Cerebellar cortex (tissue), 1 donor: ENCODE measurements at places on chromosomes 11 and 22.
A peak's percentile ranks its signal among the peaks of the same experiment; 100 is the strongest.

GRCh38 chr11:62889484-62890437 is 9.1 kb downstream of the SLC3A2 start:
- peak; percentile 86 for DNase-seq

- DNase-seq, result no peak
These were observed 1.3 kb downstream of the NTM start for GRCh38 chr11:131371791-131372104.

DNA sequence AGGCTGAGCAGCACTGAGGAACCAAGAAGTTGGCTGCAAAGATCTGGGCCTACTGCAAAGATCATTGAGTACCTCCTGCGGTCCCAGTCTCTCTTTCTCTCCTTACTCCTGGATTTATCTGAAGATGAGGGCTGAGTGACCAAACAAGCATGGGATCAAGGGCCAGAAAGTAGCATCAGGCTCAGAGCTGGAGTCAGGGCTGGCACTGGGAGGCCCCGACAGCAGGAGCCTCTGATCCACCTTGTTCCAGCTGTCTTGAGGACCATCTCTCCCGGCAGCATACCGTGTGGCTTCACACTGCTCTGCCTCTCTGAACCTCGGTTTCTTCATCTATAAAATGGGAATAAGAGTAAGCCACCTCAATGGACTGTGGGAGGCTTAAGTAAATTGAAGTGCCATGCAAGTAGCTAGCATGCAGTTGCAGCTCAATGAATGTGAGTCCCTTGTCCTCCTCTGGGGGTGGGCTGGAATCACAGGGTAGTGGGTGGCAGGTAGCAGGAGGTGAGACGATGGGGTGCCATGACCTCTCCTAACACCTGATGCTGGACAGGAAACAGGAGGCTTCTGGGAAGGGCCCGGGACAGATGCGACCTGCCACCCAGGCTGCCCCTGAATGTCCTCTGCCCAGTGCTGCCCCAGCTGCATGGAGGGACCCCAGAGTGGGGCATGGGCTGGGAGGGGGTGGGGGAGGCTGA is 52.5 kb upstream of the PRDM11 start:
- no peak for DNase-seq

- DNase-seq, result no peak
These were observed 42.0 kb downstream of the CD82 start for GRCh38 chr11:44607319-44607962.

GRCh38 chr11:75879737-75880136 is 64.7 kb downstream of the UVRAG start:
- no peak for DNase-seq

- no peak for DNase-seq
These were observed 71.2 kb upstream of the SESN3 start for GRCh38 chr11:95302211-95302610.

DNA sequence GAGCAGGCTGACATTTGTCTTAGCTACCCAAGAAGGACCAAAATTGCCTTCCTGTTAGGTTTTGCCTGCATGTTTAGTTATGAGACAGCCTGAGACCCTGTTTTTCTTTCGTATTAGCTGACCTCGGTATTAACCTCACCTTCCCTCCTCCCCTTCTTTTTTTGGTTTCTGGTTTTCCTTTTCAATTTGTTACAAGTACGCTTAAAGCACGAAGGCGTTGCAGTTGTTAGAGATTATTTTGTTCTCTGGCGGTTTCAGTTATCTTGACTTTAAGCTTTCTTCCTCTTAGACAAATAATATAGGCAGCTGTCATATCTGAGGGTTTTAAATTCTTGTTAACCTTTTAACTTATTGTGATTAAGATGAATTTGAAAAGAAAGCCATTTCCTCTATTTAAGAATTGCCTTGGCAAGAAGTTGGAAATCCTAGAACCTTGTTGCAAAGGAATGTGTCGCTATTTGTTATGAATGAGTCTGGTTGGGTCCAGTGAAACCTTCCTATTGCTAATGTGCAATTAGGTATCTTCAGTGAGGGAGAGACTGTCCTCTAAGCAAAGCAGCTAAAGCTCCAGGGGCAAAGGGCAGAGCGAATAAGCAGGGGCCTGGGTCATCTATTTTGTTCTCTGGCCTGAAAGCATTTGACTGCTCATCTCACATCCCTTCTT is 45.7 kb downstream of the PACS1 start:
- DNase-seq, result no peak

DNA sequence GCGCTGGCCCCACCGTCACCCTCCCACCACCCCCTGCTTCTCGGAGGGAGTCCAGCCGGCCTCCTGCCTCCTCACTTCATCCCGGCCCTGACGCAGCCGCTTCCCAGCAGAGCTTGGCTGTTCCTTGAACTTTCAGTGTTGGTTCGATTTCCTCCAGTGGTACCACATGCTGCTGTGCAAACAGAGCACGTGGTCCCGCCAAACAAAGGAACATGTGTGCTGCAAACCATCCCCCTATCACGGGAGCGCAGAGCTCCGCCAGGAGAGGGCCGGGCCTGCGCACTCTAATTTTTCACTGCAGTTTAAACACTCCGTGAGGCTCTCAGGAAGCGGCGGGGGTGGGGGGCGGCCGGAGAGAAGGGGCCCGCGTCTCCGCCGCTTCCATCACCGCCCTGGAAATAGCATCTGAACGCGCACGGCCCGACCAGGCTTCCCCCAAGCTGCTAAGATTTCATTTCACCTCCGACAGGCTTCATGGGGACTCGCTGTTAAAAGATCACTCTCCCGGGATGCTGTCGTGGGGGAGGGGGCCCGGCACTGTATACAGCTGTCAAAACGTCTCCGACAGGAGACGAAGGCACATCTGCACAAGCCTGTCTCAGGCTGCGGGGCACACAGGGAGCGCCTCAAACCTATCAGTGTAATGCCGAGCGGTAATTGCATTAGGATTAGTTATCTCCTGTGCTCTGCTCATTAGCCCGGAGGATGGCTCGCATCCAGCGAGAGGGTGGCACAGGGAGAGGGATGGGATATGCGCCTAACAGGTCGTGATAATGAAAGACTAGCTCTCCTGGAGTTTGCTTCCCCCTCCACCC is 269.9 kb upstream of the SORL1-AS1 start:
- DNase-seq, result peak; percentile 18

GRCh38 chr11:102527684-102528083 is 2.9 kb downstream of the MMP7 start:
- no peak for DNase-seq

DNA sequence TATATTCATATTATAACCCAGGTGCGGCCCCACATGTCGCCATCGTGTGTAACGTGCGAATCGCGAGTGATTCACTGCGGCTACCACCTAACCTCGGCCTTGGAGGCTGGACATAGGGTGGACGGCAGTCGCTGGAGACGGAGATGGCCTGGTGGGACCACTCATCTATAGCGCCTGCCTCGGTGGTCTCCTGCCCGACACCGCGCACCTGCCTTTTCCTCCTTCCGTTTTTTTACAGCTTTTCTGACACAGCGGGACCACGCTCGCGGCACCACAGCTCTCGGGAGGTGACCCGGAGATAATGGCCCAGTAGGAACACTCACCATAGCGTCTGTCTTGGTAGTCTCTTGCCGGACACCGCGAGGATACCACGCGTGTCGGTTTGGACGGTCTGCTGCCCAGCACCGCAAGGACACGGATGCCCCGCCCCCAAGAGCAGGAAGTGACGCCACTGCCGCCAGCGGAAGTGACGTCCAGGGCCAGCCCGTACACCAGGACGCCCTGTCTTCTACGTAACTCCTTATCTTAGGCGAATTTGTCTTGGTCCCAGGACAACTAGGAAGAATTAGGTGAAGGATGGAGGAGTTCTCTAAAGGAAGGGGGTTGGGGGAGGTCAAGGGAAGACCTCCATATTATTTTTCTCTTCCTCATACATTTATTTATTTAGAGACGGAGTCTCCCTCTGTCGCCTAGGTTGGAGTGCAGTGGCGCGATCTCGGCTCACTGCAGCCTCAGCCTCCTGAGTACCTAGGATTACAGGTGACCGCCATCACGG is 6.4 kb downstream of the SNU13 start:
- peak; percentile 83 for DNase-seq

DNA sequence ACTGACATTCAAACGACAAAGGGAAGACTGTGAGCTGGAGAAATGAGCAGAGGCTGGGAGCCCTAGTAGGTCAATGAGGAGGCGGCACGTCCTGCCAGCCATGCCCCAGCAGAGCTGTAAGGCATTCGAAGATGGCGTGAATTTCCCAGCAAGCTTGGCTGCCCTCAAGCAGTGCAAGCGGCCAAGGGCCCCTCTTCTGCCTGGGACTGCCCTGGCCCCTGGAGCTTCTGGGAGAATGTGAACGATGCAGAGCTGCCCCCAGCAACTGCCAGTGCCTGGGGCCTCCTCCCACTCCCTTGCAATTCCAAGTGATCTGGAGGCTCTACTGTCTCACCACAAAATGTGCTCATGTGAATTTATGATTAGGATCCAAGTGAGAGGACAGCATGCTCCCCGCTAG is 4.3 kb downstream of the PPM1F start:
- DNase-seq, result no peak

DNA sequence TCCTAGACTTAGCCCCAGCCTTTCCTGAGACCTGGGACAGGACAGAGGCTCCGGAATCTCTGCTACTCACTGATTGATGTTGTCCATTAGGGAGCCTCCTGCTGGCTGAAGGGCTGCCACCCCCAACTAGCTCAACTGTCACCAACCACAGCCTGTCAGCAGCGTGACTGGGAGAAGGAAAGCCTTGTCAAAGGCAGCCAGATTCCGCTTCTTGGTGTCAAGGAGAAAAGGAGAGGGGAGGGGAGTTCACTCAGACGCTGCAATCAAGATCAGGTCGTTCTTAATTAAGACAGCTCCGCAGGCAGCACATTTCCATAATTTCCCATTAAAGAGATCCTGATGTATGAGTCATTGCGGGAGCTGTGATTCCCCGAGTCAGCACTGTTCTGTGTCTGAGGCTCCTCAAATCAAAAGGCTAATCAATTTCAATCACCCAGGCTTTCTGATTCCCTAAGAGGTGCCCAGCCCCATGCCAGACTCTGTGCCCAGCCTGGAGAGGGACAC is 152.8 kb upstream of the ZBED5 start:
- no peak for DNase-seq

DNA sequence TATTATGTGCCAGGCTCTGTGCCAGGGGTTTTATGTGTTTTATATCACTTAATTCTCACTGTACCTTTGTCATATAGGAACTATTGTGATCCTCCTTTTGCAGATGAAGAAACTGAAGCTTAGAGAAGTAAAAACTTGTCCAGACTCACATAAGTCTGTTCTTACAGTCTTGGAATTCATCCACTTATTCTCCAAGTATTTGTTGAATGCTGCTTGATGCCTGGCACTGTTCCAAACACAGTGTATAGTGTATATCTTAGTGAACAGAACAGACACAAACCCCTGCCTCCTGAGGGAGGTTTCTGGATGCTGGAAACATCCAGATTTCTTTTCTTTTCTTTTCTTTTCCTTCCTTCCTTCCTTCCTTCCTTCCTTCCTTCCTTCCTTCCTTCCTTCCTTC is 29.0 kb upstream of the FGF3 start:
- DNase-seq, result no peak

DNA sequence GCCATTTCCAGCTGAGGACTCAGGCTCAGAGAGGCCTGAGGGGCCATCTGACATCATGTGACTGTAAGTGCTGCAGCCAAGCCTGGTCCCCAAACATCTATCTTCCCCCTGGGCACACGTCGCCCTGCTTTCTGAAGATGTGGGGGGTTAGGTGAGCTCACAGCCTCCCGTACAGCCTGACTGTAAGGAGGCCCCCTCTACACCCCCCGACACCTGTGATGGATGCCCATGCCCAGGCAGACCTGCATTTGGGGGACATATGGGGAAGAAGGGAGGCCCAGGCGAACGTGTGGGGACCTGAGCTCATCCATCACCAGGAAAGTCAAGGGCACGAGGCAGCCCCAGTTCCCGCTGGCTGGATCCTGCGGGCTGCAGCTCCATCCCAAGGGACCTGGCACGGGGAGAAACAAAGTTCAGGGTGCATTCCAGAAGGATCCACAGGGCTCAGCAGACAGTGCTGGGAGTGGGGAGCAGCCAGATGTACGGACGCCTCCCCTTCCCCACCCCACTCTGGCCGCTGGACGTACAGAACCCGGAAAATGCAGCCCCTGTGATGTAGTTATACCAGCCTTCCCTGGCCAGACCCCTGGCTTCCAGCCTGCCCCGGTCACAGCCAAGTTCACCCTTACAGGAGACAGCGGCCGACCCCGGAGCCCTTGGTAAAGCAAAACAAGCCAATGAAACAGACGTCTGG is 1431.4 kb downstream of the BRD1 start:
- no peak for DNase-seq

GRCh38 chr11:46930089-46930488 is 6.5 kb upstream of the CSTPP1 start:
- DNase-seq, result no peak

- DNase-seq, result no peak
These were observed 24.4 kb downstream of the MYO18B start for GRCh38 chr22:25766418-25766817.

GRCh38 chr11:2130881-2131352 is 8.3 kb downstream of the IGF2 start:
- no peak for DNase-seq

DNA sequence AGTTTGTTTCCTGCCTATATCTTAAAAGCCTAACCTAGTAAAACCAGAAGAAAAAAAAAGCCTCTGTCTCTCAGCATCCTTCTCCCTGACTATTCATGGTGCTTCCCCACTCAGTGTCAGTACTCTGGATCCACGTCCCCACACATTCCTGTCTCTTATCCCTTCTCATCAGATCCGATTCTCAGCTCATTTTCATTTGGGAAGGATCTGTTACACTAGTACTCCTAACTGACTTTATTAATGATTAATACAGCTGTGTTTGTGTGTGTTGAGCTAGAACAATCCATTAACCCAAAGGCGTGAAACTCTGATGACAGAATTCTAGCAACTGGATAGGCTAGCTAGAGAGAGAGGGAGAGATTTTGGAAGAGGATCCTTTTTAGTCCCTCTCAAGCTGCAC is 1.5 kb downstream of the PRRG4 start:
- DNase-seq, result no peak

GRCh38 chr22:39717099-39717498 is 146.5 kb downstream of the CACNA1I start:
- no peak for DNase-seq

DNA sequence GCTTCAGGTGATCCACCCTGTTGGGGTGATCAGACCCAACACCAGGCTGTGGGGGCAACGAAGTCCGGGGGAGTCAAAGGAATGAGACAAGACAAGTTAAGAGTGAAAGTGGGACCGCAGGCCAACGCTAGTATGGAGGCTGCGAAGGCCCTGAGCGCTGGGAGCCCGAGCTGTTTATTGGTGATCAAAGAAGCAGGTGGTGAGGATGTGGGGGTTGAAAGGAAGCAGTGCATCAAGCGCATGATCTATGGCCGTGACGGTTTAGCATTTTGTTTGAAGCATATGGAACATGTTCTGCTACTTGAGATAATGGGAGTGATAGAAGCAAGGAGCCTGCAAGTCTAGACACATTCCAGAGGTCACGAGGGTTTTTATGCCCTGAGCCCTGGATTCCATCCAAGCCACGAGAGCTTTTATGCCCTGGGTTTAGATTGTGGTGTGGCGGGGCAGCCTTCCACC is 49.5 kb downstream of the MCHR1 start:
- DNase-seq, result no peak
